Pulmonary artery endothelial cell (primary cell): ENCODE measurements at places on chromosomes 7 and 10. TPM values are rescaled to one million over a fixed set of nuclear protein-coding genes. Genes with fewer than 3 reads are reported as not detected.

Gene PIP
- not detected in 2 replicates for total RNA-seq

DNA sequence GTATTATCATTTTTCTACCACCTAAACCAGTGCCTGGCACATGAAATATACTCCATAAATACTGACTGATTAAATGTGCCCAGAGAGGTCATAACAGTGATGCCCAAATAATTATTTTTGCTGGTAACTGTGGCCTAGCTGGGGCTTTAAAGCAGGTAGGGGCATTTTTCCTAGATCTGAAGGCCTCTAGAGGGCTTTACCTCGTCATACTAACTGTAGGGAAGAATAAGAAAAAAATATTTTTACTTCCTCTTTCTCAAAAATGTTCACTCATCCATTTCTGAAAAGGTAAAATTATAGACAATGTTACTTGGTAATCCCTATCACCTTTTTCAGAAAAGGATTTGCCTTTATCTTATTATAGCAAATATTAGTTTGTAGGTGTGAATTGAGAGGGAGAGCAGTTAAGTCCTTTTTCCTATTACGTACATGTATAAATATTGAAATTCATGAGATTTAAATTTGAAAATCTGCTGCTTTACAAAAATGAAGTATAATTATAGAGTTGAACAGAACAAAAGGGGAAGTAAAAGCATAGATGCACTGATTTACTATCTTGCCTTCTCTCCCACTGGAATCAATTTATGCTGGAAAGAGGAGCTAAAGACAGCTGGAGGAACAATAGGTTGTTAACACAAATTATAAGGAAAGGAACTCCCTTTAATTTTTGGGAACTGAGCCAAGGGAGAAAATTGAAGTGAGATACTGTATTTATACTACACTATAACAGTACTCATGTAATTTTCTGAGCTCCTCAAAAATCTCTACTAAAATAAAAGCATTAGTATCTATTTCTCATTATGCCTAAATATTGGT is 71.5 kb upstream of the NOBOX start:
- no peak for DNase-seq

- no peak for DNase-seq
These were observed 409.0 kb upstream of the MGMT start for GRCh38 chr10:129057856-129058663.

DNA sequence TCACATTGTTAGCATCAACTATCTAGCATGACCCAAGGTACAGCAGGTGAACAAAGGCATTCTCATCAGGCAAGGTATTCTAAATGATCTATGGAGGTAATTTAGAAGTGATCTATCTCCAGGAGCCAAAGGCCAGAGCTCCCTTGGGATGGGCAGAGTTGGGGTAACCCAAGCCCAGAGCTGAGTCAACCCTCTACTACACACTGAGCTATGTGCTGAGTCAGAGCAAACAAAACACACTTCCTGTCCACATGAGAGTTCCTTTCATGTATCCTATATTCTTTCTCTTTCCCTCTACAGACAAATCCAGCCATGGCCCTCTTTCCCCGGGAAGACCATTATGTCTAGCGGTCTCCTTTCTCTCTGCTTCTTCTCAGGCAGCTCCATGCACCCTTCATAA is 68.2 kb upstream of the AGK start:
- no peak for DNase-seq

GRCh38 chr7:139827042-139827441 is 2.0 kb upstream of the TBXAS1 start:
- DNase-seq: no peak

DNA sequence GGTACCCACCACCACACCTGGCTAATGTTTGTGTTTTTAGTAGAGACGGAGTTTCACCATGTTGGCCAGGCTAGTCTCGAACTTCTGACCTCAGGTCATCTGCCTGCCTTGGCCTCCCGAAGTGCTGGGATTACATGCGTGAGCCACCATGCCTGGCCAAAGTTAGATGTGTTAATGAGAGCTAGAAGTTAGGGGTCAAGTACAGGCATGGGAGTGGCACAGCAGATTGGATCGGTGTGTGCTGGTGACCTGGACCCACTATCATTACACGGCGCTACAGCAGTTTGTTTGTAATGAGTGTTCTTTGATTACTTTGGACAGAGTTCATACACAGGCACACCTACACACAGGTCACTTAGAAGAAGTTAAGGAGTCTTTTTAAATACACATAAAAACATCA is 36.7 kb downstream of the DNAJB6 start:
- no peak for DNase-seq

DNA sequence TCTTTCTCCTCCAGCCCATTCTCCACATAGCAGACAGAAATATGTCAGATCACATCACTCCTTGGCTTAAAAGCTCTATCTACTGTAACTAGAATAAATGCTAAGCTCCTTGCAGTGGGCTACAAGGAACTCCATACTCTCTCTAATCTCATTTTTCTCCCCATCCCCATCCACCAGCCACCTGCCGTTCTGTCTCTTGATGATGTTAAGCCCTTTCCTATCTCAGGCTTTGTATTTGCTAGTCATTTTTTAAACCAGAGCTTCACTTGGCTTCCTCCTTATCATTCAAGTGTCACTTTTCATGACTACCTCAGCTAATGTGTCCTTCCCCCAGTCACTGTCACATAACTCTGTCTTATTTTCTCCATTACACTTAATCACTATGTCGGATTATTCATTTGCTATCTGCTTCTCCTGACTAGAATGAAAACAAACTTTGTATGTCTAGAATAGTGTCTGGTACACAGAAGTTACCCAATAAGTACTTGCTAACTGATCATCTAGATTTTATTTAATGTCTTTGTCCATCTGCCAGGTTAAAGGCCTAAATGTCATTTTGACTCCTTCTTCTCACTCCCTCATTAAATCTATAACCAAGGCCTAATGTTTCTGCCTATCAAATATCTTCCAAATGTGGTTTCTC is 87.2 kb upstream of the RPA3 start:
- DNase-seq: no peak

- DNase-seq: no peak
These were observed 23.7 kb downstream of the GSDME start for GRCh38 chr7:24733414-24734060.
